ENCODE measurements at places on chromosomes 3 and 15. TPM values are rescaled to one million over a fixed set of nuclear protein-coding genes. Genes with fewer than 3 reads are reported as not detected.

The ROPN1 gene
- not detected for total RNA-seq

The RBP2 gene
- 2.1 TPM for total RNA-seq

The DUOX2 gene
- total RNA-seq: 3.8 TPM

The TMEM207 gene
- total RNA-seq: not detected

The SV2B gene
- total RNA-seq: 0.87 TPM

The CHRM5 gene
- not detected for total RNA-seq

The STRA6 gene
- total RNA-seq: not detected

The CADM2 gene
- 0.55 TPM for total RNA-seq

The UBAP1L gene
- 4.9 TPM for total RNA-seq

The PDCD7 gene
- total RNA-seq: 29.4 TPM

The RHO gene
- total RNA-seq: not detected

The PDZRN3 gene
- 23.9 TPM for total RNA-seq

The AQP9 gene
- total RNA-seq: 46.9 TPM

The ISLR2 gene
- 4.0 TPM for total RNA-seq

The RBM6 gene
- 110 TPM for total RNA-seq

The CASR gene
- 0.20 TPM for total RNA-seq

The HHATL gene
- total RNA-seq: not detected

The GP5 gene
- 0.26 TPM for total RNA-seq

The PRR23B gene
- total RNA-seq: not detected

The TEX55 gene
- total RNA-seq: not detected

The ABTB1 gene
- total RNA-seq: 47.5 TPM

The ESYT3 gene
- 66.4 TPM for total RNA-seq

The ZMYND10 gene
- 2.8 TPM for total RNA-seq

The TM4SF18 gene
- 13.4 TPM for total RNA-seq

The CCR8 gene
- total RNA-seq: not detected

The PLCH1 gene
- 12.1 TPM for total RNA-seq

The SPESP1 gene
- total RNA-seq: 1.2 TPM

The SLC2A2 gene
- not detected for total RNA-seq

The TTBK2 gene
- 19.1 TPM for total RNA-seq

The FILIP1L gene
- total RNA-seq: 43.2 TPM

The MCF2L2 gene
- total RNA-seq: 1.2 TPM

The GABRA5 gene
- total RNA-seq: not detected

The LTK gene
- 15.1 TPM for total RNA-seq

The TUSC7 gene
- total RNA-seq: not detected

The SEMA7A gene
- 5.4 TPM for total RNA-seq

The SLC28A1 gene
- total RNA-seq: not detected

The CPLX3 gene
- not detected for total RNA-seq

The GOLGA6B gene
- total RNA-seq: not detected

The CD86 gene
- total RNA-seq: 27.4 TPM

The NRROS gene
- total RNA-seq: 19.5 TPM

The ROPN1B gene
- total RNA-seq: not detected

The GOLGA8G gene
- not detected for total RNA-seq

The CPNE9 gene
- 0.90 TPM for total RNA-seq

The RYR3 gene
- 0.61 TPM for total RNA-seq

The SPATA12 gene
- total RNA-seq: 0.38 TPM

The ISLR gene
- 40.6 TPM for total RNA-seq

The P2RY13 gene
- total RNA-seq: 8.2 TPM

The DAZL gene
- not detected for total RNA-seq

The KLHL40 gene
- not detected for total RNA-seq

The CCDC191 gene
- 4.1 TPM for total RNA-seq

The TTLL13 gene
- not detected for total RNA-seq

The TIGIT gene
- total RNA-seq: 1.7 TPM

The RABL3 gene
- 17.2 TPM for total RNA-seq

Data from upper lobe of right lung (tissue), 1 donor.